ENCODE measurements at places on chromosomes 11 and 22.

DNA sequence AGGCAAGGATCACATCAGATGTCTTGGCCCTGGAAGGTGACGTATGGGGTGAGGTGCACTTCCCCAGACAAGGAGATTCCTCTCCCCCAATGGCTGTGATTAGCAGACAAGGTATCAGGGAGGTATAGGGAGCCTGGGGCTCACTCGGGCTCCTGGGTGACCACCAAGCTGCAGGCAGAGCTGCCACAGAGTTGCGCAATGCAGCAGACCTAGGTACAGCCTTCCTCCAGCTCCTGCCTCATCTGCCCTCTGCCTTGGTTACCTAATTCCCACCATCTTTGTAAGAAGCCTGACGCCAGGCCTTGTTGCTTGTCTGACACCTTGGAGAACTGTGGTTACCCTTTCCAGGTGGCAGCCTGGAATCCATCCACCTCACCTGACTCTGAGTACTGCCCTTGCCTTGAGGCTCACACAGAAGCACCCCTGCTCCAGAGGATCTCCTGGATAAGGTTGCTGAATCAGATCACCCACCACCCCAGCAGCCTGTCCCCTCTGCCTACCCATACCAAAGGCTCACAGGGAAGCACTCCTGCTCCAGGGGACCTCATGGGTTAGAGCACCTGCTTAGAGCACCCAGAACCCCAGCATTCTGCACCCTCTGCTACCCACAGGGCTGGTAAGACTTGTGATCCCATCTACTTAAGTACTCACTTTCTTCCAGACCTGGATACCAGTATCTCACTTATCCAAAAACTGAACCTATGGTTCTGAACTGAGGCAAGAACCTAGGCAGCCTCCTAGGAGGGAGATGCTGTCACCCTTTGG, 40.4 kb downstream of the GAB4 start:
- no peak overlapping the region for H3K27ac ChIP-seq
- H3K4me3 ChIP-seq, result no peak overlapping the region
- H3K4me1 ChIP-seq, result no peaks in the 10 kb centered on the region
- H3K36me3 ChIP-seq, result no peaks in the 10 kb centered on the region

DNA sequence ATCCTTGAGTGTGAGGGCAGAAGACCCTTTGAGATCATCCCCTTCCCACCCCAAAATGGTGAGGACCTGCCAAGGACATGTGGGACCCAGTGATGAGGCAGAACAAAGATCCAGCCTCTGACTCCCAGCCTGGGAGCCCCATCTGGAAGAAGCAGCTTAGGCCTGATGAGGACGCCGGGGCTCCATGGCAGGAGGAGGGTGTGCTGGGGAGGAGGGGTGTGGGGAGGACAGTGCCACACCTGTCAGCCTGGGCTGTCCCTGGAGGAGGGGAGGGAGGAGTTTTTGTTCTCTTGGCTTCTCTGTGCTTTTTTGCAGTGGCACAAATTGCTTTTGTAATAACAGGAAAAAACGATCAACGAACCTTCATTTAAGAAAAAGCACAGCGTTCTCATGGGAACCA, 44.4 kb upstream of the DAGLA start:
- no peaks in the 10 kb centered on the region for H3K36me3 ChIP-seq
- peaks cover 9% of the 10 kb centered on the region for H3K4me1 ChIP-seq
- H3K4me3 ChIP-seq, result no peak overlapping the region
- no peak for DNase-seq
- H3K27me3 ChIP-seq, result peaks cover 10% of the 10 kb centered on the region

DNA sequence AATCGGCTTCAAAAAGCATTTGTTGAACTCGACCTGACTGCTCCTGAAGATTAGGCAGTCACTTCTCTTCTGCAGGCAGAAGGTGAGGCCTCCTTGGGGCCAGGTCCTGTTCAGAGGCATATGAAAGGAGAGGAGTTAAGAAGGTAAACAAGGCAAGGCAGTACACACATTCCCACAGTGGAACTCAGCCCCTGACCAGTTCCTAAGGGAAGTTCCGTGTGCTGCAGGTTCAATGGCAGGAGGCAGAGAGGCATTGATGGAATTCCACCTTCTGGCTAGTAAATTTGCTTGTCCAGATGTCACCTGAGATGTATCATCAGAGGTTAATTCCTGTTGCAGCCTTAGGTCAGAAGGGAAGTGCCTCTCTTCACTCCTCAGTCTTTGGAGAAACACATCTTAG, 337.0 kb upstream of the MTNR1B start:
- no peak overlapping the region for H3K4me3 ChIP-seq
- H3K4me1 ChIP-seq, result no peaks in the 10 kb centered on the region
- DNase-seq, result no peak
- H3K36me3 ChIP-seq, result no peaks in the 10 kb centered on the region
- H3K27me3 ChIP-seq, result no peaks in the 10 kb centered on the region
- H3K27ac ChIP-seq, result no peak overlapping the region

GRCh38 chr11:82521427-82521826, 212.2 kb downstream of the FAM181B start:
- no peak for DNase-seq
- no peak overlapping the region for H3K27ac ChIP-seq
- H3K27me3 ChIP-seq, result no peaks in the 10 kb centered on the region
- no peak overlapping the region for H3K4me3 ChIP-seq
- H3K4me1 ChIP-seq, result no peaks in the 10 kb centered on the region
- H3K36me3 ChIP-seq, result no peaks in the 10 kb centered on the region

GRCh38 chr11:120205596-120206161, 5.2 kb upstream of the OAF start:
- no peak overlapping the region for H3K4me3 ChIP-seq
- peak overlapping the region; percentile 50 for H3K27ac ChIP-seq
- no peaks in the 10 kb centered on the region for H3K27me3 ChIP-seq
- no peak for DNase-seq
- H3K36me3 ChIP-seq, result no peaks in the 10 kb centered on the region
- H3K4me1 ChIP-seq, result peaks cover 26% of the 10 kb centered on the region

GRCh38 chr11:3232956-3233355, 739 bp upstream of the MRGPRE start:
- no peaks in the 10 kb centered on the region for H3K36me3 ChIP-seq
- peaks cover 28% of the 10 kb centered on the region for H3K27me3 ChIP-seq
- H3K27ac ChIP-seq, result no peak overlapping the region
- H3K4me3 ChIP-seq, result no peak overlapping the region
- H3K4me1 ChIP-seq, result no peaks in the 10 kb centered on the region
- no peak for DNase-seq

DNA sequence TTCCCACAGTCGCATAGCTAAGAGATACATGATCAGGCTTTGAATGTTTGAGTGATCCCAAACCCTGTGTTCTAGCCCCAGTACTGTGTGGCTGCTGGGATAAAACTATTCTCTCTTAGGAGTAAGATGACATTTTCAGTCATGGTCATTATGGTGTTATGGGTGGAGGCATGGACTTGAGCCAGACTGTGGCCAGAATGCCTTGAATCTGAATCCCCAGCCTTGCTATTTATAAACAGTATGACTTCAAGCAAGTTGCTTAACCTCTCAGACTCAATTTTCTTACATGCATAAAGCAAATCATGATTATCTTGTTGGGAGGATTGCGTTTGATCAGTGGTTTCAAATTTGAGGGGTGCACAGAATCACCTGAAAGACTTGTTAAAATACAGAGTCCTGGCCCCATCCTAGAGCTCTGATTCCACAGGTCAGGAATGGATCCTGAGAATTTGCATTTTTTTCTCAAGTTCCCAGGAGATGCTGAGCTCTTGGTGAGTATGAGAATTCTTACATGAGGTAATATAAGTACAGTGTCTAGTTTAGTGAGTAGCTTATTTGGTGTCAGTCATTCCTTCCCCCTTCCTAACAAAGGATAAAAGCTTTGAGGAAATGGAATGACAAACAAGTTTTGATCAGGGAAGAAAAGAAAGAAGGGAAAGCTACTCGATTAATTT, 571.7 kb downstream of the METTL15 start:
- no peak overlapping the region for H3K4me3 ChIP-seq
- no peaks in the 10 kb centered on the region for H3K4me1 ChIP-seq
- H3K27me3 ChIP-seq, result no peaks in the 10 kb centered on the region
- H3K36me3 ChIP-seq, result no peaks in the 10 kb centered on the region
- H3K27ac ChIP-seq, result no peak overlapping the region

DNA sequence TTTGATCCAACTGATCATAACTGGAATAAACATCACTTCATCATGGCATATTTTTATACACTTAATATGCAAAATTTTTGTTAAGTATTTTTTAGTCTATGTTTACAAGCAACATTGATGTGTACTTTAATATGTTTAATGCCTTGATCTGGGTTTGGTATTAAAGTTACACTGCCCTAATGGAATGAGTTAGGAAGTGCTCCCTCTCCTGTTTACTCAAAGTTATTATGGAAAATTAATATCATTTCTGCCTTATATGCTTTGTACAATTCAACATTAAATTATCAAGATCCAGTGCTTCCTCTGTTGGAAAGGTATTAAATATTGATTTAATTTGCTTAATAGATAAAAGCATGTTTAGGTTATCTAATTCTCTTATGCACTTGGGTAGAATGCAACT, 927.3 kb upstream of the RAG2 start:
- no peaks in the 10 kb centered on the region for H3K4me1 ChIP-seq
- no peak for DNase-seq
- H3K4me3 ChIP-seq, result no peak overlapping the region
- no peaks in the 10 kb centered on the region for H3K27me3 ChIP-seq
- H3K27ac ChIP-seq, result no peak overlapping the region
- no peaks in the 10 kb centered on the region for H3K36me3 ChIP-seq

GRCh38 chr22:25098445-25099081, 101.1 kb upstream of the CRYBB3 start:
- H3K4me3 ChIP-seq, result no peak overlapping the region
- no peak overlapping the region for H3K27ac ChIP-seq
- peaks cover 2% of the 10 kb centered on the region for H3K36me3 ChIP-seq

- H3K27ac ChIP-seq, result no peak overlapping the region
- no peak overlapping the region for H3K4me3 ChIP-seq
- no peak for DNase-seq
- no peaks in the 10 kb centered on the region for H3K36me3 ChIP-seq
- H3K27me3 ChIP-seq, result no peaks in the 10 kb centered on the region
These were observed 12.6 kb downstream of the OMP start for GRCh38 chr11:77115181-77115611.

DNA sequence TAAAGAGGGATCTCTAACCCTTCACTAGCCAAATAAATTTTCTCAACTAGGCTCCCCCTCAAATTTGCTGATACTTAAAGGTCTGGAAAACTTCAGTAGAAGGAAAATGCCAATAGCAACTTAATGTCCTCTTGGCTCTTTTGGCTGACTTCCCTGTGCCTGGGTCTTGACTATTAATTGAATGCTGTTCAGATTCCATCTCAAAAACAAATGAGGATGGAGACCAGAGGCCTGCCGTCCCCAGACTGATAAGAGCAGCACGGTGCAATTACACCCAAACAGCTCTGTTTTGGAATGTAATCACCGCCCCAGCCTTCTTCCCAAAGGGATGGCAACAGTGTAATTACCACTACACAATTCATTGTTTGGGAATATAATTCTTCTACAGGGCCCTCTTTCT, 89.3 kb upstream of the CHRM4 start:
- no peaks in the 10 kb centered on the region for H3K27me3 ChIP-seq
- H3K4me1 ChIP-seq, result no peaks in the 10 kb centered on the region

DNA sequence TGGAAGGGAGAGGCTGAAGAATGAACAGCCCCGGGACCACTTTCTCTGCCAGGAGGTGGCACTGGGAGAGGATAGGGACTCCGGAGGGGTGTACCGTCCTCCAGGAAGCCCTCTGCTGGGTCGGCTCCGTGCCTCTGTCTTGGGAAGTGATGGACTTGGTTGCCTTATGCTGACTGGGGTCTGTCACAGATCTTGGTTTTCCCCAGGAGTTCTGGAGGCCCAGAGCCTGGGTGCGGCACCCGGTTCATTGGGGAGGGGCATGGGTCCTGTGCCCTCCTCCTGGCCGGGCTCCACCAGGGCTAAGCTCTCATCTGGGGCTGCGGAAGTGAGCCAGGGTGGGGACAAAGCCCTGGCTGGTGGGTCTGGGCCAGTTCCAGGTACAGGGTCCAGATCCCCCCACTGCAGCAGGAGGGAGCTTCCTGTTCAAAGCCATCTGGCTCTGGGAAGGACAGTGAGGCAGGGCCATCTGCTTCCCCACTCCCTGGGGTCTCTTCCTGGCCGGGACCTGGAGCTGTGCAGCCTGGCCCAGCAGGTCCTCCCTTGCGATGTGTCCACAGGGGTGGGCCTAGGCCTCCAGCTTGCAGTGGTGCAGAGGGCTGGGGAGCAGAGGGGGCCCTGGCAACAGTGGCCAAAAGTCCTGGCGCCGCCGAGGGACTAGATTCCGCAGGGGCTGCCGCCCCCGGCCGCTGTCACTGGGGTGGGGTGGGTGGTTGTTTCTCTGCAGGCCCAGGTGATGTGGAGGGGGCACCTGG, 1.1 kb upstream of the AP2A2 start:
- H3K4me1 ChIP-seq, result peaks cover 10% of the 10 kb centered on the region
- H3K4me3 ChIP-seq, result no peak overlapping the region

DNA sequence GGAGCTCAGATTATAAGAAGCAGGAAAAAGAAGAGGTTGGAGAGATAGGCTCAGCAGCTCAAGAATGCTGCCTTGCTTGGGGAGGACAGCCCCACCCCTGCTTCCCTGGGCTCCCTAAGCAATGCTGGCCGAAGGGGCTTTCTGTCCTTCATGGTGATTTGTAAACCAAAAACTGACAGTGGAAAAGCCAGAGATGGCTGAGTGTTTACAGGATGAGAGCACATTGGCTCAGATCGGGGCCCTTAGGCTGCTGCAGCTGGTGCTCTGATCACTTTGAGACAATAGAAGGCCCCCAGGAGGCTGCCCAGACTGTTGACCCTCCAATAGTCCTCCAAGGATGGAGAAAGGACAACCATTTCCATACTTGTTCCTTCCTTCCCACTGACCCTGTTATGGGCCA, 28.8 kb upstream of the AMOTL1 start:
- H3K36me3 ChIP-seq, result peaks cover 16% of the 10 kb centered on the region
- no peaks in the 10 kb centered on the region for H3K27me3 ChIP-seq
- peaks cover 54% of the 10 kb centered on the region for H3K4me1 ChIP-seq
- DNase-seq, result no peak
- no peak overlapping the region for H3K4me3 ChIP-seq
